ENCODE measurements at places on chromosomes 5 and 9.
A peak's percentile ranks its signal among the peaks of the same experiment; 100 is the strongest.

GRCh38 chr5:179900711-179901110, 7.0 kb downstream of the TBC1D9B start:
- no peak for DNase-seq

DNA sequence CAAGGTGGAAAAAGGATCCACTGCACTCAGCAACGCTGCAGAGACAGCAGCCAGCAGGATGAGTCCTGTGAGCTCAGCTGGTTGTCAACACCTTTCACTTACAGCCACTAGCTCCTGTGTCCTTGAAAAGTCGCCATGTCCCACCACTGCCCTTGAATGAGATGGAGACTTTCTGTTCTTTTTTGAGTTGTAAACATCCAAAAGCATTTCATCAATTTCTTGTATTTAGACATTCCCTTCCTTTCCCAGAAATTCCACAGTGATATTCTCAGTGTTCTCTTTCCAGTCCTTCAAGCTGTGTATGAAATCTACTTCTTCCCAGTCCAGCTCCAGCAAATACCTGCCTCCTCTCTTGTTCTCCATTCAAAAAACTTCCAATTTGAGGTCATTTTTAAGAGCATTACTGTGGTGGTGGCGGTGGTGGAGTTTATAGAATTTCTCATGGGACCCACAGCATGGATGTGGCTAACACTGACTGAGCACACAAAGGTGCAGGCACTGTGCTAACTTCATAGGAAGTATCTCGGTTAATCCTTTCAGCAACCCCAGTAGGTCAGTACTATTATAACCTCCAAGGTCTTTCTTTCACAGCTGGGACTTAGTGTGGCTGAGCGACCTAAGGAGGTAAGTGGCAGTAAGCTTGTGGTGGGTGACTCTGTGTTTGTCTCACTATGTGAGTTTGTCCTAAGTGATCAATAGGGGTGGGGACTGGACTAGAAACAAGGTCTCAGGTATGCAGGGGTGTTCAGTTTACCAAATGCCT, 15.0 kb upstream of the GPX3 start:
- peak; percentile 80 for DNase-seq

DNA sequence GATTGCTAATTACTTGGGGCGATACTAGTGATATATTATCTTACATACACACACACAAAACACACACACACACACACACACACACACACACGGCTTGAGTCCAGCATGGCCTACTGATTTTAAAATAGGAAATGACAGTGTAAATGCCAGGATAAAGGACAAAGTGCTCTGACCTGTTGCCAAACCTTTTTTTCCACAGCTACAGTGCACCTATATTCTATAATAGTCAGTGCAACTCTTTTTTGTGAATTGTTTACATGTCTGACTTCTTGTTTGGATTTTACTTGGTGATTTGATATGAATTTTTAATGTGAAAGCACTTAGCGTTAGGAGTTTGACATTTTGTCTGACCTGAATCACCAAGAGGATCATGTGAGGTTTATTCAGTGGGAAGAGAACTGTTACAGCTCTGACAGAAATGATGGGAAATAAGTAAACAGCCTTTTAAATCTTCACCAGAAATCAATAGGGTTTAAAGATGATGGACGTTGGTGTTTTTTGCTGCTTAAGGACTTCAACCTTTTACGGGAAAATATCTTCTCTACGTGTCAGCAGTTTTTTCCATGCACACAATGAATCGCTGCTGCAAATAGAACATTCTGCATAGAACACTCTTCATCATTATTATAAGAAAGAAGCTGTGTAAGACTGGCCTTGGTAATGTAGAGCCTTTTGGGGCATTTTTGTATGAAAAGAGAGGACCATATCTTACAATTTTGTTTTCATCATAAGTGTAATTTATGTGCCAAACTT, 218.5 kb downstream of the RANBP17 start:
- DNase-seq = no peak

DNA sequence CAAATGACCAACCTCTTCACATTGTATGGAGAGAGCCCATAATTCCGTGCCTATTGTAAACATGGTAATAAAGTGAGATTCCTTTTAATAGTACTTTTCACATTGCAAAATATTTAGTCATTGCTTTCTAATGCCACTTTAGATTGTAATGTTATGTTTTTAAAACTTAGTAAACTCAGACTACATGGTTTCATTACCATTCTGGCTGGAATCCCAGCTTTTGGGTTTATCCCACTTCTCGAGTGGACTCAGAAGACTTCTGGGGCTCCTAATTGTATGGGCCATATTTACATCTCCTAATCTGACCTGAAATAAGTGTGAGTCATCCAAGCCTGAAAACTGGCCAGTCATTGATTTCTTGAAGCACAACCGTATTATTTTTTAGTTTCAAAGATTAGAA, 217.6 kb downstream of the CAAP1 start:
- peak; percentile 1 for DNase-seq

- DNase-seq = no peak
Measured at GRCh38 chr5:2913281-2913680, 161.8 kb upstream of the IRX2 start.

DNA sequence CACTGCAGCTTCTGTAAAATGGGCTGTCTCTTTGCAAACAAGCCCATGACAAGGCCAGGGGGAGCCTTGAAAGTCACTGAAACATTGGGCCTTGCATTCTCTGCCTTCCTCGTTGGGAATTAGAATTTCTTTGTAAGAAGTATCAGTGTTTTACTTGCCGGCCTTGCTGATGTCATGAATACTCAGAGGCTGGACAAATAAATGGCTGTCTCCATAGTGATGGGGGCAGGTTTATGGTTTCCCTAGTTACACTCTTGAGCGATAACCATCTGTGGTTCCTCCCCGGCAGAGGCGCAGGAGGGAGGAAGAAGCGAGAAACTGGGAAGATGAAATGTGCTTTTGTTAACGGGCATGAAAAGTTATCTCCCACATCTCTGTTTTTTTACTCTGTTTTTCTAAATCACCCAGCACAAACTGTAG, 272.7 kb upstream of the PANK3 start:
- DNase-seq = no peak

GRCh38 chr5:79875230-79875629, 115.8 kb downstream of the MTX3 start:
- peak; percentile 30 for DNase-seq

DNA sequence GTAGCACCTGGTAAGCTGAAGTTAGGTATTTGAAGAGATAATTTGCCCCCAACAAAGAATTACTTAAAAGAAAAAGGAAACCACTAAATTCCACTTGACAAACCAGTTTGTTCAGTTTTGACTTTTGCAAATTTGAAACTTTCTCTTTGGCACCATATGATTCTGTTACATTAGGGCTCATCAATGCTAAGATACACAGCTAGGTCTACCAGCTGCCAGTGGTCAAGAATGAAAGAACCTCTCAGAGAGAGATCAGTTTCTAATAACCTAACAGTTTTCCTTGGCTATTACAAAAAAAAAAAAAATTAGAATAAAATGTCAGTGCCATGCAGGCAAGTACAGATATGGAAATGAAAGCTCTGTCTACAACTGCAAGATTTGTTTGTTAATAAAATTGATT, 92.3 kb downstream of the CAAP1 start:
- DNase-seq = no peak

DNA sequence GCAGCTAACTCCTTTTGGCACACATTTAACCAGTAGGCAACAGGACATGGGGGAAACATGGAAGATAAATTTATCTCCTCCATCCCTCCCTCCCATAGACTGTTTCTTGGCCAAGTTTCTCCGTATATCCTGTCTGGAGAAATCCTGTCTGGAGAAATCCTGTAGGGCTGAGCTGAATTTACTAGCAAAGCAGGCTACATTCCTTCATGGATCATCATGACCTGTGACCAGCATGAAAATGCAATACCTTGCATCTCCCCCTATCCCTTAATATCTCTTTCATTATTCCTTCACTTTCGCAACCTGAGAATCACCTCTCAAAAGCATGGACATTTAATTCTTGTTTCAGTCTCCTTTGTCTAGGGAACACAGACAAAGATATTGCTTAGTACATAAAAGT, 379.1 kb downstream of the PSAT1 start:
- DNase-seq = peak; percentile 79

GRCh38 chr5:93154535-93154934, 426.5 kb downstream of the NR2F1-AS1 start:
- no peak for DNase-seq

DNA sequence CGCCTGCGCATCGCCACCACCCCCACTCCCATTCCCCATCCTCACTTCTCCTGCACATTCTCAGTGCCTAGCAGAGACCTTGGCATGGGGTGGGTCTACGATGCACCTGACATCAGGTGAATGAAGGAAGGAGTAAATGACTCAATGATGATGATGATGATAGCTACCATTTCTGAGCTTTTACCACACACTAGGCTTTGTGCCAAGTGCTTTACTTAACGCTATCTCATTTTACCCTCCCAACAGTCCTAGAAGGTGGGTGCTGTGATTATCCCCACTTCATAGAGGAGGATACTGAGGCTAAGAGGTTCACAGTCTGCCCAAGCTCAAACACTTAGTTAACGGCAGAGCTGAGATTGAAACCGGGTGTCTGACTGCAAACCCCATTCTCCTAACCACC, 27.1 kb downstream of the CAMK2A start:
- no peak for DNase-seq

DNA sequence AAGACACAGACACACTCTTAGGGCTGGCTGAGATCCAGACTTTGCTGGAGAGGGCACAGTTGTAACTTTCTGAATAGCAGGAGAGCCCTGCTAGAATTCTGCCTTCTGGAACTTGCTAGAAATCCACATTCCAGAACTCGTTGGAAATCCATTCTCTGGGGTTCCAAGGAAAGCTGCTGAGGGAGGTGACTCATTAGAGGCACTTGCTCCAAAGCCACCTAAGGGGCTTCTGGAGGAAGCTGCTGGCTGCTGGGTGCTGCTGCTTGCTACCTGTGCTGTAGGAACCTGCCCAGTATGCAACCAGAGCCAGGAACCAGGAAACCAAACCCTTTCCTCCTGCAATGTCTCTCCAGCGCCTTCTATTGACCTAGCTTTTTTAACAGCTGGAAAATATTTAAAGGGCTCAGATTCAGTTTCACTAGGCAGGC, 4.1 kb upstream of the TLE4 start:
- no peak for DNase-seq

- no peak for DNase-seq
Measured at GRCh38 chr5:140007311-140007710, 35.8 kb downstream of the NRG2 start.

DNA sequence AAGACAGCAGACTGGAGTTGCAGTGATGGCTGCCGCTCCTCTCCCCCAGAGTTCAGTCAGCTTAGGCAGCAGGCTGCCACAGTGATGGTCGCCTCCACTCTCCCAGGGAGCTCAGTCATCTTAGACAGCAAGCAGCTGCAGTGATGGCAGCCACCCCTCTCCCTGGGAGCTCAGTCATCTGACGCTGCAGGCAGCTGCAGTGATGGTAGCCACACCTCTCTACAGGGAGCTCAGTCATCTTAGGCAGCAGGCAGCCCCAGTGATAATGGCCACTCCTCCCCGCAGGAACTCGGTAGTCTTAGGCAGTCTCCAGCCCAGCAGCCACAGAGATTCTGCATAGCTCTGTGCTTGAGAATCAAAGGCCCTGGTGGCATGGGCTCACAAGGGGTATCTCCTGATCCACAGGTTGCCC, 582.7 kb downstream of the DTWD2 start:
- DNase-seq = peak; percentile 3

GRCh38 chr5:116035123-116035522, 2.9 kb downstream of the ARL14EPL start:
- DNase-seq = peak; percentile 59

DNA sequence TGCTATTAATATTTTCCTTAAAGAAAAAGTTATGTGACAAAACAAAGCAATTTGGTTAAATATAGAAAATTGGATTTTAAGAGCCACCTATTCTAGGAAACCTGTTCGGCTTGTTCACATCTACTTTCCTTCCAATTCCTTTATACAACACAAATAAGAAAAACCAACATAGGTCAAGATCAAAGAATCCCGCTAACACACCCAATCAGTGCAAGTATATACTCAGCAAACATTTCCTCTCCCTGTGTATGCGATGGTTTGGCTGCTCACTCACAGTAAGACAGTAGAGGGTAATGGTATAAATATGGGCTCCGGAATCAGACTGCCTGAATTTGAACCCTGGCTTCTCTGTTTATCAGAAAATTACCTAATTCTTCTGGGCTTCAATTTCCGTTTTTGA, 757.5 kb upstream of the ZNF608 start:
- DNase-seq = no peak

DNA sequence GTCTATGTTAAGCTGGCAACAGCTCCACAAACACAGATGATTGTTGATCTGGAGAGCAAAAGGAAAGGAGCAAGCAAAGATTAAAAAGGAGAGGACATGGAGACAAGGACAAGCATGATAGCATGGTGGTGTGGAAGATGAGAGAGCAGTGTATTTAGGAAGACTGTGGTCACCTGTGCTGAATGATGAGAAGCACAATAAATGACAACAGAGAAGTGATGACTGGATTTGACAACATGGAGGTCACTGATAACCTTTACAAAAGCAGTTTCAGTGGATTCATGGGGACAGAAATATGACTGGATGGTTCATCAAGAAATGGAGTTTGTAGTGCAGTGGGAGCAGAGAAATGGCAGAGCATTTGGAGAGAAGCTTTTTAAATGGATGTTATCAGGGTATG, 20.2 kb downstream of the TTC33 start:
- no peak for DNase-seq

- no peak for DNase-seq
Measured at GRCh38 chr5:53503562-53504218, 23.3 kb downstream of the FST start.

- DNase-seq = no peak
Measured at GRCh38 chr9:4259489-4259888, 40.4 kb downstream of the GLIS3 start.

DNA sequence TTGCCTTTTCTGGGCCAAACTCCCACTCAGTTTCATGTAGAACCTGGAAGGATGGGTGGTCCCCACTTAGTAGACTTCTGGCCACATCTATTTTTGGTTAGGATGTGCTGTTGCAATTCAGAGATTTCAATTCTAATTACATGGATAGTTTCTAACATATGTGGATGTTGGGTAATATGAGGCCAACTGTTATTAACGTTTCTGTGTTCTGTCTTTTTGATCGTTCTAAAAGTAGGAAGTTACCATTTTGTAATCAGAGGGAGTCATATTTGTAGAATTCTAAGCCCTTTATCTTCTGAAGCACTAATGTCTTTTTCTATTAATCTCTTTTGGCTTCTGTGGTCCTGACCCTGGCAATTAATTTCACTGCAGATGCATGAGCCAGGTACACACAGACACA, 141.6 kb upstream of the SPEF2 start:
- no peak for DNase-seq

DNA sequence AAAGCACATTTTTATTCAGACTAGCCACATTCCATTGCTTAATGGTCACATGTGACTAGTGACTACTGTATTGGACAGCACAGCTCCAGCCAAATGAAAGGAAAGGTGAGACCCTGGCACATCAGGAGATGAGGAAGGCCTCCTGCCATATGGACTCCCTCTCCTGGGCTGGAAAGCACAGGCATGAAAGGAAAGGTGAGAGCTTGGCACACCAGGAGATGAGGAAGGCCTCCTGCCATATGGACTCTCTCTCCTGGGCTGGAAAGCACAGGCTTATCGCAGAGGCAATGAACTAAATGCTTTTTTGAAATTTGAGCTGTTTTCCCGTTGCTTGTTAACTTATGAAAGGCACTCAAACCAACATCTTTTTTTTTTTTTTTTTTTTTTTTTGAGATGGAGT, 144.8 kb upstream of the SLC12A2 start:
- no peak for DNase-seq
